ENCODE measurements at places on chromosomes 2 and 18.

- DNase-seq: no peak
Measured at GRCh38 chr2:12665334-12665733, 51.4 kb upstream of the TRIB2 start.

GRCh38 chr2:54394392-54394791 lies 61.7 kb upstream of the SPTBN1 start:
- no peak for DNase-seq

DNA sequence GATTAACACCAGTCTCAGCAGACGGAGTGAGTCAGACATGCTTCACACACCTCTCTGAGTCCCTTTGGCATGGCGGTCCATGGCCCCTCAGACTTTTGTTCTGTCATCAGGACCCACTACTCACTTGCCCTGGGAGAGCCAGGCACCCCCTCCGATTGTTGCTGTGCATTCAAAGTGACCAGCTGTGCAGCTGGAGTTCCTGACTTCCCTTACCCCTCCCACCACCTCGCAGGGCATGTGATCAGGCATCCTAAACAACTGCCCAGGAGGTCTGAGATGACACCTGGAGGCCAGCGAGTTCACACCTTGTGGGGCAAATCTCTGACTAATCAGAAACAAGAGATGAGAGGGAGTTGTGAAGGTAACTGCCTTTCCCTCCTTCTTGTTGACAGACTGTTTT lies 35.3 kb upstream of the HDAC4 start:
- no peak for DNase-seq

- DNase-seq: no peak
Measured at GRCh38 chr2:30491225-30491624, 44.2 kb downstream of the LCLAT1 start.

GRCh38 chr2:177291701-177292100 lies 27.2 kb upstream of the NFE2L2 start:
- DNase-seq: no peak

- DNase-seq: no peak
Measured at GRCh38 chr2:70627211-70627898, 73.7 kb upstream of the TGFA start.

- no peak for DNase-seq
Measured at GRCh38 chr2:128386066-128386465, 67.4 kb upstream of the HS6ST1 start.

DNA sequence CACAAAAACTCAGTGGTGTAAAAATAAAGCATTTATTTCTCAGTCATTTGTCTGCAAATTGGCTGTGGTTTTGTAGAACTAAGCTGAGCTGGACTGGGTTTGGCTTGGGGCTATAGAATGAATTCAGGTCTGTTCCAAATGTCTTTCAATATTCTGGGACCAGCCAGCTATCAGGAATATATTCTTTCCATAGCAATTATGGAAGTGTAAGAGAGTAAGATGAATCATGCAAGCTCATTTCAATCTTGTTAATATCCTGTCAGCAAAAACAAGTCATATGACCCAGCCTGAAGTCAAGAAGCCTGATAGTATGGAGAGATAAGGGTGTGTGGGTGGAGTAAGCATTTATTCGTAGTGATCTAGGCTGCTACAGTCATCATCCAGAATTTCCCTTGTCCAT lies 481.0 kb upstream of the CDH2 start:
- DNase-seq: peak; percentile 21

GRCh38 chr2:46142546-46143428 lies 154.4 kb upstream of the EPAS1 start:
- DNase-seq: no peak

GRCh38 chr2:366706-367105 lies 78.8 kb upstream of the ALKAL2 start:
- DNase-seq: no peak

- no peak for DNase-seq
Measured at GRCh38 chr2:622357-622756, 54.8 kb downstream of the TMEM18 start.

DNA sequence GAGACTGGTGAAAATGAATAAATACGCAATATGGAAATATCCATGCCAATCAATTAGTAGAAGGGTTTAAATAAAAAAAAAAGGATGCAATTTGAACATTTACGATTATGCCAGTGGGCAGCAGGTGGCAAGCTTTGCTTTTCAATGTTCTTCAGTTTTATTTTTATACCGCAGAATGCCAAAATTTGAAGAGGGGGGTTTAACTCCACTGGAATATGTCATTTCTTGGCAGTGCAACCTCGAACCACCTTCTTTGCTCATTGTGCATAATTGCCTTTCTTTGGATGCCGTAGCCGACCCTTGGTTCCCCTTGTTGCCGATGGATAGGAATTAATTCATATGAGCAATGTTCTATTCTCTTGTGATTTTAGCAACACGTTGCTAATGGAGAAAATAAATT lies 88.0 kb downstream of the LTBP1 start:
- DNase-seq: peak; percentile 44

- DNase-seq: no peak
Measured at GRCh38 chr18:22052405-22053105, 116.8 kb upstream of the GATA6 start.

GRCh38 chr2:71882949-71883472 lies 264.7 kb downstream of the CYP26B1 start:
- DNase-seq: peak; percentile 87

DNA sequence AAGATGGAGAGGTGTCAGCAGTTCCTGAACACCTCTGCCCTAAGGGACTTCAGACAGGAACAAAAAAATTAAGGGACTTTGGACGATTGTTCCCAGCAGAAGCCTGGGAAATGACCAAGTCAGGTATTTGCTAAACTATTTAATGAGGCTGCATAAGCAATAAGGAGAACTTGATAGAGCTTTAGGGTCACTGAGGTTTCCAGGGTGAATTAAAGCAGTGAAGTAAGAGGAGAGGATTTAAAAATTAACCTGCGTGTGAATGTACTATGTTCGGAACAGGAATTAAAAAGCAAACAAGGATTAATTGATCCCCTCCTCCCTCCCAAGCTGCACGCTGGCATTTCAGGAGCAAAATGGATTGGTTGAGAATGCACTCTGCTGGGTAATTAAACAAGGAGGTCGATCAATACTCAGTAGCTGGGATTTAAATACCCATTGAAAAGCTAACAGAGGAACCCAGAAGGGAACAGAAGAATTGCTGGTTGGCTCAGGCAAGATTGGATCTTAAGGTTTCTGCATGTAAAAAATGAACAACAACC lies 157.2 kb downstream of the RNF152 start:
- no peak for DNase-seq

GRCh38 chr2:238561230-238561629 lies 134.5 kb downstream of the ASB1 start:
- no peak for DNase-seq

GRCh38 chr18:77113361-77114151 lies 19.0 kb downstream of the MBP start:
- DNase-seq: no peak

GRCh38 chr2:29039718-29040480 lies 34.4 kb downstream of the PCARE start:
- DNase-seq: no peak

Measured in HCEC 1CT (cell line).